ENCODE measurements at places on chromosomes 12 and 14. TPM values are rescaled to one million over a fixed set of nuclear protein-coding genes. Genes with fewer than 3 reads are reported as not detected.

GRCh38 chr14:100339766-100340422, 16.8 kb downstream of the SLC25A47 start:
- DNase-seq = no peak

GRCh38 chr12:52657250-52657902, 5.4 kb upstream of the KRT2 start:
- no peak for DNase-seq

GRCh38 chr12:54404061-54405004, 14.7 kb downstream of the ITGA5 start:
- no peak for DNase-seq

DNA sequence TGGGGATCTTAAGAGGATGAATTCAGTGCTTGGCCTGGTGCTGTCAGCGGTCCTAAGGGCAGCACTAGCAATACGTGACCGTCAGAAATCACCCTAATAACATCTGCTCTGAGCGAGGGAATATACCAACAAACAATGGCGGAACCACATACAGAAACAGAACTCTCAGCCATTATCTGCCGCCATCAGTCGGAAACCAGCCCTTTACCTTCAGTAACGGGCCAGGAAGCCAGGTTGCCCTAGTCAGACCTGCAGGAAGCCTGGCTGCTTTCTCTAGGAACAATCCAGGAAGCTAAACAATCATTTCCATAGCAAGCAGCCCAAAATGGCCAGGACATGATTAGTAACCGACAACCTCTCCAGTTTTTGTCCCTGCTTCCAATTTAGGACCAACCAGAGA, 5.6 kb downstream of the CDCA4 start:
- DNase-seq = no peak

- no peak for DNase-seq
Observed at GRCh38 chr14:45135156-45135555, 574 bp upstream of the FANCM start.

DNA sequence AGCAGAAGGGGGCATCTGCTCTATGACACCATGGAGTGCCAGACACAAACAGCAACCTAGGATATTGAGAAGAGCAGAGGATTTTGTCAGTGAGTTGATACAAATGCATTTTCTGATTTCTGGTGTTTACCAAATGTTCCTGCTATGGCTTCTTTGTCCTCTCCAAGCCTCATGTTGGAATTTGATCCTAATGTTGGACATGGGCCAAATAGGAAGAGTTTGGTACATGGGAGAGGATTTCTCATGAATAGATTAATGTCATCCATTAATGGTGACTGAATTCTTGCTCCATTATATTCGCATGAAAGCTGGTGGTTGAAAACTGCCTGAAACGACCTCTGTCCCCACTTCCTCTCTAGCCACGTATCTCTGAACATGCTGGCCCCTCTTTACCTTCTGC, 1002.2 kb upstream of the FLRT2 start:
- no peak for DNase-seq

RBP5 gene
- 18.8 TPM for polyA plus RNA-seq

DNA sequence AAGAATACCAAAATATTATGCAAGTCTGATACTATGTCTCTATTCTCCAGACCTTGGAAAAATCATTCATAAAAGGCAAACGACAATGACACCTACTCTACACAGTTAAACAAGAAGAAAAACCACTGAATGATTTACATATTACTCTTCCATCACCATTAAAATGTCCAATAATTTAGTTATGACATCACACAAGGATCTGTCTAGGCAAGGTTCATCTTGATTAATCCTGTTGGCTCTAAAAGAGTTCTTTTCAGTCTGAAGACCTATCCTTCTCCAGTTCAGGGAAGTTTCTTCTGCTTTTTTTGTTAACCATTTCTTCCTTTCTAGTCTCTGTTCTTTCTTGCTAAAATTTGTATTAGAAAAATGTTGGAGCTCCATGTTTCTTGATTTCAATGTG, 64.0 kb downstream of the OSBPL8 start:
- no peak for DNase-seq

SERPINA9 gene
- not detected for polyA plus RNA-seq

PYM1 gene
- polyA plus RNA-seq = 39.5 TPM

PTGER2 gene
- polyA plus RNA-seq = 5.3 TPM

DNA sequence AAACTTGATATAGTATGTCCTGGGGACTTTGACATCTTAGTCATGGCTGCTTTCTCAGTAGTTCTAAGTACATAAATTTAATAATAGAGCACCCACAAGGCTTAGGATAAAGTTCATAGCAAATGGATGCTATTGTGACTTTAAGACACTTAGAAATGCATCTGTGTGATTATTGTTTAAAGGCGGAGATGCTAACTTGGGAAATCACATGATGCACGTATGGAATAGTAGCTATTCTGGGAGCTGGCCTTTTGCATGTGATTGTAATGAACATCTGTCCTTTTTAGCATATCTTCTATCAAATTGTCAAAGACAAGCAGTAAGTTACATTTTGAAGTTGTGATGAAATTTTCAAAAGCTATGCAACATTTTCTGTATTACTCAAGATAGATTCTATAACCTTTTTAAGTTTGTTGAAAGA, 46.7 kb upstream of the ATP2A2 start:
- no peak for DNase-seq

AKAP3 gene
- 1.4 TPM for polyA plus RNA-seq

- DNase-seq = no peak
Observed at GRCh38 chr14:100675699-100676684, 50.7 kb upstream of the DLK1 start.

DNA sequence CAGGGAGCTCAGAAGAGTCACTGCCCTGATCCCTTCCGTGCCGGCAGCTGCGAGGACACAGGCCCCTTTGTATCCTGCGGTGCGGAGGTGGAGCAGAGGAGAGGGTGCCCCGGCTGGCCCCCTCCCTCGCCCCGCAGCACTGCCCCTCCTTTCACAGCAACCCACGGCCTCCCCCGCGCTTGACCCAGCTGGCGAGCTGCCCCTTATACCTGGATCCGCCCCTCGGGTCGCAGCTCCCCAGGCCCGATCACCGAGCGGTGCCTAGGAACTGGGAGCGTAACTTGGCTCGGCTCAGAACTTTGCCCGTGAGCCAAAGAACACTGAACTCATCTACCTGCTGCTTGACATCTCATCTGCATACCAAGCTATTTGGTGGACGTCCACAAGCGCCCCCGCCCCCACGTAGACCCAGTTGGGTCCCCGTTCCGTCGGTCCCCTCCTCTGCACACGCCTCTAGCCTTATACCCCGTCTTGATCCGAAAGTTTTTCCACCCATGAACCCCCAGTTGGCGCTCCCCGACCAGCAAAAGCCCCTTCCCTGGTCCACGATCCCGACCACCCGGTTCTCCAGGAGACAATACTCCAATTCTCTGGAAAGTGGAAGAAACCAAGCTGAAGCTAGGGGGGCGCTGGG, 697 bp upstream of the DNAJC14 start:
- DNase-seq = no peak
